ENCODE measurements at places on chromosomes 7 and 10. TPM values are rescaled to one million over a fixed set of nuclear protein-coding genes. Genes with fewer than 3 reads are reported as not detected.
A peak's percentile ranks its signal among the peaks of the same experiment; 100 is the strongest.

DNA sequence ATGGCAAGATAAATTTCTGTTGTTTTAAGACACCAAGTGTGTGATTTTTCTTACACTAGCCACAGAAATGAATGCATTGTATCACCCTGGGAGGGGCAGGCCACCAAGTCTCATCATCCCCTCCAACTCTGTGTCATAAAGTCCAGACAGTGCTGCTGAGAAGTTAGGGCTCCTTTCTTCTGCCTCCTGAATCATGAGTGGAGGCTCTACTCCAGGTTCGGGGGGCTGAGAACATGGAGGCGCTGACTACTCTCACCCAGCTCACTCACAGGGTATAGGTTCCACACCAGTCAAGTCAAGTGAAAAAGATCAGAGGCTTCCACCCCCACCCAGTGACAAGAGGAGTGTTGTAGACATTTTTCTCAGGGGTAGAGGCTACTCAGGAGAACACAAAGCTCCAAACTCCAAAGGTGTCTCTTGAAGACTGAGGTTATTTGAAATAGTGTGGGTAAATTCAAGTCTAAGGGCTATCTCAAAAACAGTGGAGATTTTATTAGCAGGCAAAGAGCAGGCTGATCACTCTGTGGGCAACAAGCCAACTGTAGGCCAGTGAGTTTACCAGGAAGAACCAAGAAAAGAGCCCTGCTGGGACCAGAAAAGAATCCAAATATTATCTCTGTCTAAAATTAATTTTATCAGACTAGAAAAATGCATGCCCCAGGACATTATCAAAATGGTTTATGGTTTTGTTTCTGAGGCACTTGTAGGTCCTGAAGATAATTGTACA is 118.6 kb upstream of the RET start:
- DNase-seq, result no peak

- DNase-seq, result no peak
Measured at GRCh38 chr10:110016039-110016438, 8.3 kb downstream of the ADD3 start.

The KCP gene
- not detected for polyA plus RNA-seq

DNA sequence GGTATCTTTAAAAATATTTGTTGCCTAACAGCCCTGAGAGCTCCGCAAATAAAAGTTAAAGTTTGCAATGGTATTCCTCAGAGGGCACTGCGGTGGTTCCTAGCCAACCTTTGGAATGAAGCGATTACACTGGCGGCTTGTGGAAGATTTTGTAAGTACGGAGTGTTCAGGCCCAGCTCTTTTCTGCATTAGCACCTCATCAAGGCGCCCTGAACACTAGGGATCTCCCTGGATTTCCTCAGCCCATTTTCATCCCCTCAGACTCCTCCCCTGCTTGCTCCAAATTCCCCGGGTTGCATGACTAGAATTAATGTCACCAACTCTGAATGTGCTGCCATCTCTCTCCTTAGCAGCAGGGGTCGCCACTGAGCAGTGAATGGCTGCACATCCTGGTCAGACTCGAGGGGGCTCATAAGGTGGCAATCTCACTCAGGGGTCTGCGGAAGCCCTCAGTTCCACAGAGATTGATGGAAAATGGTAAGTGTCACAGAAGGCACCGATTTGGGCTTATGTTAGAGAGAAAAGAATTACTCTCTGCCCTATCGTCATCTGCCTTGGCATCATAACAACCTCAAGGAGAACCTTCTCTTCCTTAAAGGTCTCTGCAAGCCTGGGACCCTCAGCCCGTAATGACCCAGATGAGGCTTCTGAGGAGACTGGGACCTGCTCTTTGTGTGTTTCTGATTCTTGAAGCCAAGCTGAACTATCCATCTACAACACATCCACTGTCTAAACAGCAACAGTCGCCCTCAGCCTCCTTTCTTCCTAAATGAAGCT is 262.8 kb upstream of the AOAH start:
- DNase-seq, result peak; percentile 54

DNA sequence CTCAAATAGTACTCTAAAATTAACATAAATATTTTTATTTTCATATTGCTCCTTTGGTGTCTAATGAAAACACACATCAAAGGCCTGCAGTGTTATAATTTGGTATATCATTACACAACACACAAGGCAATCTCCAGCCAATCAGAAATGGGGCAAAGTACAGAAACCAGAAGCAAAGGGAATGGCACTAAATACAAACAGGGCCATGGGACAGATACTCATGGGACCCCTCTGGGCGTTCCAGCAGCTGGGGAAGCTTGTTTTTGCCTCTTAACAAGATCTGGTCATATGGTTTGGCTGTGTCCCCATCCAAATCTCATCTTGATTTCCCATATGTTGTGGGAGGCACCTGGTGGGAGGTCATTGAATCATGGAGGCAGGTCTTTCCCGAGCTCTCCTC is 551.8 kb upstream of the NRP1 start:
- no peak for DNase-seq

The CPED1 gene
- polyA plus RNA-seq, result not detected

The INA gene
- not detected for polyA plus RNA-seq

The COL13A1 gene
- not detected for polyA plus RNA-seq

GRCh38 chr10:114653926-114654325 is 4.1 kb downstream of the ABLIM1 start:
- no peak for DNase-seq

GRCh38 chr7:75861636-75862035 is 17.2 kb upstream of the RHBDD2 start:
- DNase-seq, result no peak

DNA sequence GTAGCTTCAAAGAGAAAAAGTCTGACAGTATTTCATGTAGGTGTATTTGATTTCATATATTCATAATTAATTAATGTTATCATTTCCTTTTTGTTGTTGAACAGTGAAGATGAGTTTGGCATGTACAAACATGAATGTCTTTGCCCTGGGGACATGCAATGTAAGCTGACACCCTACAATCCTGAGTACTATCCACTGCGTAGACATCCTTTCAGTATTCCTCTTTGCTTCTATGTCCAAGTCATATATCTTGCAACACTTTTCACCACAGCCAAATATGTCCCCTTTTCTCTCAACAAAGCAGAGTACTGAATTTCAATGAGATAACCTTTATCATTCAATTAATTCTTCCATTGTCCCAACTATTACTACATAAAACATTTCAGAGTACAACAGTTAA is 93.6 kb downstream of the GPR37 start:
- no peak for DNase-seq

The TMEM270 gene
- 0.34 TPM for polyA plus RNA-seq

The PON1 gene
- not detected for polyA plus RNA-seq

- no peak for DNase-seq
Measured at GRCh38 chr10:111762114-111762513, 421.5 kb downstream of the GPAM start.

The OR2A42 gene
- 0.24 TPM for polyA plus RNA-seq

- DNase-seq, result no peak
Measured at GRCh38 chr7:142927085-142927745, 6.3 kb downstream of the TRPV5 start.

GRCh38 chr10:74282848-74283210 is 131.8 kb downstream of the ADK start:
- no peak for DNase-seq

DNA sequence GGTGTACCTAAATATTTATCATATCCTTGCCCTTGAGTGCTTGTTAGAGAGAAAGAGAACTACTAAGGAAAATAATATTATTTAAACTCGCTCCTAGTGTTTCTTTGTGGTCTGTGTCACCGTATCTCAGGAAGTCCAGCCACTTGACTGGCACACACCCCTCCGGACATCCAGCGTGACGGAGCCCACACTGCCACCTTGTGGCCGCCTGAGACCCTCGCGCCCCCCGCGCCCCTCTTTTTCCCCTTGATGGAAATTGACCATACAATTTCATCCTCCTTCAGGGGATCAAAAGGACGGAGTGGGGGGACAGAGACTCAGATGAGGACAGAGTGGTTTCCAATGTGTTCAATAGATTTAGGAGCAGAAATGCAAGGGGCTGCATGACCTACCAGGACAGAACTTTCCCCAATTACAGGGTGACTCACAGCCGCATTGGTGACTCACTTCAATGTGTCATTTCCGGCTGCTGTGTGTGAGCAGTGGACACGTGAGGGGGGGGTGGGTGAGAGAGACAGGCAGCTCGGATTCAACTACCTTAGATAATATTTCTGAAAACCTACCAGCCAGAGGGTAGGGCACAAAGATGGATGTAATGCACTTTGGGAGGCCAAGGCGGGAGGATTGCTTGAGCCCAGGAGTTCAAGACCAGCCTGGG is 11.4 kb downstream of the SERPINE1 start:
- DNase-seq, result peak; percentile 35

- no peak for DNase-seq
Measured at GRCh38 chr10:42942279-42942950, 134.5 kb upstream of the RET start.

The ZNF425 gene
- 1.2 TPM for polyA plus RNA-seq

DNA sequence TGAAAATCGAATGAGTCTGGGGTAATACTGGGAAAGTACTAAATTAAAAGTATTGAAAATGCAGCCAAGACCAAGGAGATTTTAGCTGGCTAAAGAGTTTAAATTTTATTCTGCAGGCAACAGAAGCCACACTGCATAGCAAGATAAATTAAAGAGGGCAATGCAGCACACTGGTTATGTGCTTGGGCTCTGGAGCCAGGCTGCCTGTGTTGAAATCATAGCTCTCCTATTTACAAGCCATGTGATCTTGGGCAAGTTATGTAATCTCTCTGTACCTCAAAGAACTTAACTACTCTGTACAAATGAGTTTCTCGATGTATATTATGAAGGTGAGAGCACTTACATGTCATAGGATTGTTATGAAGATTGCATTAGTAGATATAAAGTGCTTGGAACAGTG is 9.9 kb downstream of the SLC25A13 start:
- no peak for DNase-seq

GRCh38 chr7:107622429-107622828 is 38.2 kb upstream of the SLC26A4 start:
- peak; percentile 20 for DNase-seq

The AGAP6 gene
- 0.26 TPM for polyA plus RNA-seq

GRCh38 chr7:150973571-150974451 is 4.3 kb downstream of the KCNH2 start:
- DNase-seq, result peak; percentile 79

GRCh38 chr10:73916761-73917470 is 6.0 kb downstream of the PLAU start:
- no peak for DNase-seq

The EBF3 gene
- not detected for polyA plus RNA-seq

DNA sequence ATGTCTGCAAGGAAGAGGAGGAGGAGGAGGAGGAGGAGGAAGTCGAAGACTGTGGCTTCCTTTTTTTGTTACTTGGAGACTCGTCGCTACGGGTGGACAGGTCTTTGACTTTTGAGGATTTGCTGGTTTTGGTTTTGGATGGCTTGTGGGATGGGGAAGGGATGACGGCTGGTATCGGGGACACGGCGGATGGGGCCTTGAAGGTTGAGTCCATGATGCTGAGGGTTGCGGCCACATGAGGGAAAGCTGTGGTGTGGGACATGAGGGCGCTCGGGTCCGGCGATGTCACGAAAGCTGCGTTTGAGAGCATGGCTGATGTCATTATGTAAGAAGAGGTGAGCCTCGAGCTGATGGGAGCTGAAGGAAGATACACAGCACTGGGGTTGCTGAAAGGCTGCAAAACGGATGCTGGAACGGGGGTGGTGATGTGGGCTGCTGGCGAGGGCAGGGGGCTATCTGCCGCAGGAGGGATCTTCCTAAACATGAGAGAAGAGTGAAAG is 33.1 kb upstream of the EFCAB10 start:
- DNase-seq, result no peak

- no peak for DNase-seq
Measured at GRCh38 chr10:103885617-103886016, 30.2 kb upstream of the SH3PXD2A start.

The SLC13A1 gene
- polyA plus RNA-seq, result not detected

DNA sequence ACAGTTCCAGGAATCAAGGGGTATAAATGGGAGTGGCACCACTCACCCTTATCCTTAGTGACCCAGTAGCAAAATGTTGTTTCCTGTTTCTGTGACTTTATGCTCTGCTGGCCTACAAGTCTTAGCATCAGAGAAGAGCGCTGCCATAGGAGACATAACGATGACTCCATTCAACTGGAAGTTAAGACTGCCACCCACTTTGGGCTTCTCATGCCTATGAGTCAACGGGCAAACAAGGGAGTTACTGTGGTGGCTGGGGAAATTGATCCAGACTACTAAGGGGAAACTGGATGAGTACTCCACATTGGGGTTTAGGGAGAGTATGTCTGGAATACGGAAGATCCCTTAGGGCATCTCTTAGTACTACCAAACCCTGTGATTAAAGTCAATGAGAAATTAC is 40.6 kb upstream of the PIK3CG start:
- no peak for DNase-seq

The KLF14 gene
- not detected for polyA plus RNA-seq

DNA sequence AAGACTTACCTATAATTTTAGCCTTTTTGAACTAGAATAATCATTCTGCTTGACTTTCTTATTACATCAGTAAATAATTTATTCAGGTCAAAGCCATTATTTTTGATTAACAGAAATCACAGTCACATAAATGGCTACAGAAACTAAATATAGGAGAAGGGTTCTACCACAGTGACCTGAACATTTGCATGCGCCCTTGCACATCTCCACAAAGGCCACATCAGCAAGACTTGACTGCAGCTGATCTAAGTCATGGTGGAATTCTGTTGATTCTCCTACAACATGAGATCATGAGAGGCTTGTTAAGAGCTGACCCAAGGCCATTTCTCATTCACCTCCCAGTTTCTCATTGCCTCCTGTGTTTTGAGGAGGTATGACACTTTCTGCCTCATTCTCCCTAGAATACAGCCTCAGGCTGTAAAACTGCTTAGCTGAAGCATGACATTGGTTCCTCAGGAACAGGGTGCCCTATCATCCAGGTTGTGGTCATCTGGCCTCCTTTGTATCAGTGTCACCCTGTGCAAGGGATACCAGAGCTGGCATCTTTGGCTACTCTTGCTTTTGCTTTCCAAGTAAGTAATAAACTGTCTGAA is 6.7 kb upstream of the IMMP2L start:
- no peak for DNase-seq

GRCh38 chr7:34133356-34133982 is 228.1 kb downstream of the BMPER start:
- DNase-seq, result no peak

The TAS2R41 gene
- not detected for polyA plus RNA-seq

The PAPSS2 gene
- polyA plus RNA-seq, result 0.08 TPM

DNA sequence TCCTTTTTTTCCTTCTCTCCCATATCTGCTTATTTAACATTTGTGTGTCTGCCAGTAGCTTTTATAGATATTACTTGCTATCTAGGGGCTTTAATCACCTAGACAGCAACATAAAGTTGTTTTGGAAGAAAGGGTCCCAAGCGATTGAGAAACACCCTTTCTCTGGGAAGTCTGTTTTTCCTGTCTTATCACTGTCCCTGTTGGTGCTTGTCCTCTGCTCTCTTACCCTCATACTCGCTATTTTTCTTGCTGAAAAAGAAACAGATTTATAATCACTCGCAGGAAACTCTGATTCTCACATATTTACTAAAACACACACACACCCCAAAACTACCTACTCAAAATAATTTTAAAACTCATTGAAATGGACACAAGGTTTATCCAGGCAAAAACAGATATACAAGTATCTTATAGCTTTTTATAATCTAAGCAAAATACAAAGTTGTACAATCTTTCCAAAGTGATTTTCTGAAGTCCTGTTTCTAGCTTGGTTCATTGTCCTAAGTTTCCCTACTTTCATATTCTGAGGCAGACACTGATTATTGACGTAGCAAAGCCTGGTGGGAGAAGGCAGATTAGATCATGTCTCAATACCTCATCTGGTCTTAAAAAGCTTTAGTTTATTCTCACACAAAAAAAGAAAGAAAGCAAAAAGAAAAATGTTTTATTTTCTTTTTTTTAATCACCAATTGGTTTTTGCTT is 157.3 kb downstream of the CACNA2D1 start:
- DNase-seq, result no peak
